ENCODE measurements at places on chromosomes 7 and 10.
A peak's percentile ranks its signal among the peaks of the same experiment; 100 is the strongest.

GRCh38 chr10:86878983-86879713 lies 78.3 kb downstream of the MMRN2 start:
- DNase-seq = no peak

GRCh38 chr7:51160990-51161615 lies 155.5 kb downstream of the COBL start:
- peak; percentile 29 for DNase-seq

DNA sequence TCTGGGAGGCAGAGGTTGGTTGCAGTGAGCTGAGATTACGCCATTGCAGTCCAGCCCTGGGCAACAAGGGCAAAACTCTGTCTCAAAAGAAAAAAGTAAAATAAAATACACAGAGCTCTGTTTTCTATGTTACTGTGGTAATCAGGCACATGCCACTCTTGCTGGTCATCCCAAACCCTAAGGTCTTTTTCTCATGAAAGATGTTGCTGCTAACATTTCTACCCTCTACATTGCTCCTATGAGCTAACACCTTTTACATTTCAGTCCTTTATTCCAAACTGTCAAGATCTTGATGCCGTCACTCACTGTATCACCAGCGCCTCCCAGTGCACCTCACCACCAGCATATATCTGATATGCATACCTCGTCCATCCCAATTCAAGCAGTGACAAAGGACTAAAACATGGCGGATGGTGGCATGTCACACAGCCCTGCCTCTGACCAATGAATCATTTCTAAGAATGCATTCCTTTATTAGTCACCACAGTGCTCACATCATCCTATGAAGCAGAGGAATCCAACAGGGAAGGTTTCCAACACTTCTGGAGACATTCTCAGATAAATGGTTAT lies 4.3 kb downstream of the DAGLB start:
- DNase-seq = no peak

- DNase-seq = no peak
These were observed 198.9 kb downstream of the HDAC9 start for GRCh38 chr7:18694484-18694883.

DNA sequence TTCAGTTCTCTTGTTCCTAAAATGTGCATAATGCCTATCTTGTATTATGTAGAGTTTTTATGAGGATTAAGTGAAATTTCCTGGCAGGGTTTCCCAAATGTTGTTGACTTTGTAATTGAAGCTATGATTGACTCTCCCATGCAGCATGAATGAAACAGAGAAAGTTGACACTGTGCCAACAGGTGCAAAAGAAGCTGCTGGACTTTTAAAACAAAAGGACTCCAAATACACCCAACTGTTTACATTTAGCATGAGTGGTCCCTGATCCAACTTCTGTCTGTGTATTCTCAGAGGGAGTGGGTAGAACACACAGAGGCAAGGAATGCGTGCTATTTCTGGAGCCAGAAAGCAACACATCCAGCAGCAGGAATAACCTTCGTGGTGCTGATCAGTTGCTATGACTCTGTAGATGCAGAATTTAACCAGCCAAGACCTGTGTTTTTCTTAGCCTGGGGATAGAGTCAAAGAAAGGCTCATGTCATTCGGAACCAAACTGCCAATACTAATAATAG lies 14.4 kb upstream of the RBM20 start:
- DNase-seq = no peak

DNA sequence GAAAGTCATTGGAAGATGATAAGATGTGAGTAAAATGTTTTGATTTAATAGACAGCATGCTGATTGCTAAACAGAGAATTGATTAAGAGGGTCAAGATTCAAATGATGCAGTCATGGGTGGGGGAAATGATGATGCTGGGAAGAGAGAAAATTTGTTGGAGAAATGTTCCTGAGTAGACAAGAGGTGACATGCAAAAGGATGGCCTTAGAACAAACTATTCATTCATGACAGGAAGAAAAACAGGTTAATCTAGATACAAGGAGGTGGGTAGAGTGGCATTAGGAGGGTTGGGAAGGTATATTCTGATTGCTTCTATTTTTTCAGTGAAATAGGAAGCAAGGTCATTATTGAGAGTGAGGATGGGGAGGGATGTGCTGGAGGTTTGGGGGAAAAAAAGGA lies 146.7 kb downstream of the SEM1 start:
- no peak for DNase-seq

DNA sequence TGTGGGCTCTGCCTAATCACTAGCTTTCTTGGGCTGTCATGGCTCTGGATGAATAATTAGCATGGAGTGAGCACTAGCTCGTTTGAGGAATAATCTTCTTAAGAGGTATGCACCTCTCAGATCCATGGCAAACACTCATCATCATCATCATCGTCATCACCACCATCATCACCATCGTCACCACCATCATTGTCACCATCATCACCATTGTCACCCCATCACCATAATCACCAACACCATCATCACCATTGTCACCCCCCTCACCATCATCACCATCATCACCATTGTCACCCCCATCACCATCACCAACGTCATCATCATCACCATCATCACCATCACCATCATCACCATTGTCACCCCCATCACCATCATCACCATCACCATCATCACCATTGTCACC lies 60.8 kb upstream of the NMT2 start:
- no peak for DNase-seq

- DNase-seq = no peak
These were observed 1055.5 kb upstream of the GHITM start for GRCh38 chr10:83083831-83084230.

GRCh38 chr10:79292891-79293746 lies 54.1 kb upstream of the PPIF start:
- DNase-seq = no peak

DNA sequence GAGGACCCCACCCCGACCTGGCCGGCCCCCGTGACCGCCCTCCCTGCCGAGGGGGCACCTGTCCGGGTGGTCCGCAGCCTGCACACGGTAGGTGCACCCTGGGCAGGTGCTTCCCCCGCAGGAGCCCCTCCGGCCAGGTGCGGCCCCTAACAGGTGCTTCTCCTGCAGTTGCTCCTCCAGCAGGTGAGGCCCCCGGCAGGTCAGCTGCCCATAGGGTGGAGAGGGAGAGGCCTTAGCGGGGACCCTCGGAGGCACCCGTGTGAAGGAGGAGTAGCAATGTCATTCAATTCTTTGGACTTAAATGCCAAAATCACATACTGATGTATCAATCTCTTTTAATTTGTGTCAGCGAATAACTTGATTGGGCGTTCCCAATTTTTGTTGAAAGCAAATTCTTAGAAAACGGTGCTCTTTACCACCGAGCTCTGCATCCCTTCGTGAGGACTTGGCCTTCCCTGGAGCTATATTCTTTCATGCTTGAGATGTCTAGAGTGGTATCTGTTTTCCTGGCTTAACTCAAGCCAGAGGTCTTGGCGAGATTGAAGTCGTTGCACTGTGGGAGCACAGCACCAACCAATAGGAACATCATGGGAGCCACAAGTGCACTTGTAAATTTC lies 738 bp upstream of the NCAPG2 start:
- DNase-seq = no peak

DNA sequence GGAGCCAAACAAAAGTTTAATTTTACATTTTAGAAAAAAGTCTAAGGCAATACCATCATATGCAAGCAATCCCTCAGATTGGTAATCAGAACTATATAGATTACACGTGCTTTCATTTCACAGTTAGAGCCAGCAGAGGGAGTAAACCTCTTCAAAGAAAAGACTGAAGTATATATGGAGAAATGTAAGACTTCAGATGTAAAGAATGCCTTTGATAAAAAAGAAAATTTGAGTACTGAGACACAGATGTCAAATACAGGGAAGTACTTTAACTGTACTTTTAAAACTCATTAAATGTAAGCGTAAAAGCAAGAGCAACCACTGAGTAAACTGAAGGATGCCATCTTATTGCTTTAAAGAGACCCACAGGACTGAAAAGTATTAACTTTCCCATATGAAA lies 101.4 kb upstream of the FAM133B start:
- DNase-seq = no peak

Measured in stimulated activated CD4-positive, alpha-beta T cell treated with anti-CD3 and anti-CD28 coated beads, TNF-alpha, amount 100 ng/mL, for 24 hours (primary cell).